ENCODE measurements at places on chromosomes 3 and 15. TPM values are rescaled to one million over a fixed set of nuclear protein-coding genes. Genes with fewer than 3 reads are reported as not detected.

DNA sequence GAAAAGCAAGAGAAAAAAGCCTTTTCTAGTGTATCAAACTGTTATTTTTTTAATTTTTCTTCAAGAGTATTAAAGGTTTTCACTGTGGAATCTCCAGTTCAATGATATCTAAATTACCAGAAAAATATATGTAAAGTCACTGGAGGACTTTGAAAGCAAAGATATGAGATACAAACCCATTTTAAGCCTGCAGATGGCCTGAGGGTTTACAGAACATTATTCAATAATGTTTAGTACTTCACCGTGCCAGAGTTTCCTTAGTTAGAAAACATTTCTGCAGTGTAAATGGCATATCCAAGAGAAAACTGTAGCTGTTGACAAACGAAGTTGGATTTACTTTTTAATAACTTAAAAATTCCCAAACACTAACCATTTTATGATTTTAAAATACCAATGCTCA is 529.4 kb upstream of the AGTR1 start:
- no peak for DNase-seq

- DNase-seq: no peak
Observed at GRCh38 chr3:99315896-99316295, 322.5 kb upstream of the COL8A1 start.

DNA sequence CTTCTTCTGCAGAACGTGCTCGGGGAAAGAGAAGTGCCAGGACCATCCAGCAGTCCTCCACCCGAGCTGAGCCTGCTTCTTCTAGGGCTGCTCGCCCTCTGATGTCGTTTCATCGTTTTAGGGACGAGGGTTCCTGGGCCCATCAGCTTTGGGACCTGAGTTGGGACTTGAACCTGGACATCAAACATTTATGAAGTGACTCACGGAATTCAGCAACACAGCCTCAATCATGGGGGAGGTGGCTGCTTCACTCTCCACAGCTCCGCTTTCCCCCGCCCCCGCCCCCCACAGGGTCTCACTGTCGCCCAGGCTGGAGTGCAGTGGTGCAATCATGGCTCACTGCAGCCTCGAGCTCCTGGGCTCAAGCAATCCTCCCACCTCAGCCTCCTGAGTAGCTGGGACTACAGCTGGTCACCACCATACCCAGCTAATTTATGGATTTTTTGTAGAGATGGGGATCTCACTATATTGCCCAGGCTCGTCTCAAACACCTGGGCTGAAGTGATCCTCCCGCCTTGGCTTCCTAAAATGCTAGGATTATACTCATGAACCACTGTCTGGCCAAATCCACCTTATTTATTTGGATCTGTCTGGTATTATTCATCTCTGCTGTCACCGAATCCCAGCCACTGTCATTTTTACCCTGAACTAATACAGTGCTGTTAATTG is 725 bp upstream of the SCAMP2 start:
- no peak for DNase-seq

The NAA50 gene
- 208 TPM for total RNA-seq

GRCh38 chr3:25472731-25473130 is 44.7 kb downstream of the RARB start:
- DNase-seq: no peak

DNA sequence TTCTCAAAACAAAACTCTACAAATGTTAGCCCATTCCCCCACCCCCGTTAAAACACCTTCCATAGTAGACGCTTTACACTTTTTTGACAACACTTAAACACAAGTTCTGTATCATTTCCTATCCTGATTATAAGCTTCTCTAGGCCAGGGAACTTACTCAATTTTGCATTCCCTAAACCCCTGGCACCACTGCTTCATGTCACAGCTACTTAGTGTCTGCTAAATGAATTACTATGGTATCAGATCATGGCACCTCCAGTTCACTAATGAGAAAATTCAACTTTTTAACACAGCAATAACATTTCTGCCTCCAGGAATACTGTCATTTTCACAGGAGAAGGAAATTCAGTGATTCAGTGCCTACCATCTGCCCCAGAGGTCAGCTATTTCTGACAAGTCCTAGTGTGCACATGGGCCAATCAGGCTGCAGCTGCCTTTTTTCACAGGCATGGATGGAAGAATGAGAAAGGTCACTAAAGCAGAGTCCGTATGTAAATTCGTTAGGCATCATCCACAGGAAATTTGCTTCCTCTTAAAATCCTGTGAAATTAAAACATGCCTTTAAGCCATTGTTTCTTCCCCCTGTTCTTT is 18.5 kb downstream of the SFMBT1 start:
- no peak for DNase-seq

The AP3B2 gene
- total RNA-seq: 0.95 TPM

GRCh38 chr15:63312286-63312685 is 34.9 kb downstream of the APH1B start:
- no peak for DNase-seq

The KIF7 gene
- 6.5 TPM for total RNA-seq

DNA sequence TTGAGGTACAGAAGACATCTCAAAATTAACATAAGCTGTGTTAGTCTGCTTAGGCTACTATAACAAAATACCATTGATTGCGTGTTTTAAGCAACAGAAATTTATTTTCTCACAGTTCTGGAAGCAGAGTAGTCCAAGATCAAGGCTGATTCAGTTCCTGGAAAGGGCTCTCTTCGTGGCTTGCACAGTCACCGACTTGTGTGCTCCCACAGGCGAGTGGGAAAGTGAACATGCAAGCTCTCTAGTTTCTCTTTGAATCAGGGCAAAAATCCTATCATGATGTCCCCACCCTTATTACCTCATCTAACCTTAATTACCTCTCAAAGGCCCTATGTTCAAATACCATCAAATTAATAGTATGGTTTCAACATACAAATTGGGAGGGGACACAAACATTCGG is 505.9 kb downstream of the ZIC1 start:
- no peak for DNase-seq

DNA sequence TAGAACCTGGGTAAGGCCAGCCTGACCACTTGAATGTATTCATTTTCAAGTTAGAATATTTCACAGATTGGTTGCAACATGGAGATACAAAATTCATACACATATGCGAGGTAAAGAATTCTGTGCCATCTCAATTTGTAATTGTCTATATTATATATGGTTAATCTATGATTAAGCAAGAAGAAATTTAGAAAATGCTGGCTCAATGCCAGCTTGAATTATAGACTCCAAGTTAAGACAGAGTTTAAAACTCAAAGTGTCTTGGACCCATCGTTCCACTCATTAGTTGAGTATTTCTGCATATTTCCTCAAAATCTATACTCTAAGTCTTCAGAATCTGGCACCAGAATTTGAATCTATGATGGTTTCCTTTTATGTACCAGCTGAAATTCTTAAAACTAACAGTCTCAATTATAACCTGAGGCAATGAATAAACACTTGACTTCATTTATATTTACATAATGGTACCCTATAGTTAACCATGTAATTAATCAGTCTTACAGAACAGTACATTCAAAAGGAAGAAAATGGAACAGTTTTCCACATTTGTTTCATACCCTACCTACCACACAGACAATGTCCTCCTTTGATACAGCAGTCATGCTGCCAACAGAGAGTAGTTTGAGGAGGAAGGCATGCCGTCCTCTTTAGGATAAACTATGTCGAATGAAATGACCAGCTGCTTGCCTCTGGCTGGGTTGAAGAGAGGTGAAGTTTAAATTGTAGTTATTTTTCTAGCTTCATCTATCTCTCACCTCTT is 95.7 kb downstream of the CD47 start:
- no peak for DNase-seq

The C2CD4A gene
- total RNA-seq: 0.15 TPM

DNA sequence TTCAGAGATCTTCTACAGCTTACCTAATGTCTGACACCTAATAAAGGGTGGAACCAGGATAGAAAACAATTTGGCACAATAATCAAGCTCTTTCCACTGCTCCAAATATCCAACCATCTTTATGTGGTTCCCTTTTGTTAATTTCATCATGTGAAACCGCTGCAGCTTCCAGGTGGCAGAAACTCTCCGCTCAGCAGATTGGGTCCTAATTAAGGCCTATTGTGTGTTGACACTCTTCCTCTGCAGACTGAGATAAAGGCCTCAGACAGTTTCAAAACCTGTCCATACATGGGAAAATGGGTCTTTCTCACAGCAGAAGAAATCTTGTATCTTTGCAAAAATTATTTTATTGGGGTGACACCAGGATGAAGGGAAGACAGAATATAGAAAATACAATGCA is 1002.4 kb upstream of the SEMA6D start:
- no peak for DNase-seq

The RYK gene
- total RNA-seq: 82.7 TPM

DNA sequence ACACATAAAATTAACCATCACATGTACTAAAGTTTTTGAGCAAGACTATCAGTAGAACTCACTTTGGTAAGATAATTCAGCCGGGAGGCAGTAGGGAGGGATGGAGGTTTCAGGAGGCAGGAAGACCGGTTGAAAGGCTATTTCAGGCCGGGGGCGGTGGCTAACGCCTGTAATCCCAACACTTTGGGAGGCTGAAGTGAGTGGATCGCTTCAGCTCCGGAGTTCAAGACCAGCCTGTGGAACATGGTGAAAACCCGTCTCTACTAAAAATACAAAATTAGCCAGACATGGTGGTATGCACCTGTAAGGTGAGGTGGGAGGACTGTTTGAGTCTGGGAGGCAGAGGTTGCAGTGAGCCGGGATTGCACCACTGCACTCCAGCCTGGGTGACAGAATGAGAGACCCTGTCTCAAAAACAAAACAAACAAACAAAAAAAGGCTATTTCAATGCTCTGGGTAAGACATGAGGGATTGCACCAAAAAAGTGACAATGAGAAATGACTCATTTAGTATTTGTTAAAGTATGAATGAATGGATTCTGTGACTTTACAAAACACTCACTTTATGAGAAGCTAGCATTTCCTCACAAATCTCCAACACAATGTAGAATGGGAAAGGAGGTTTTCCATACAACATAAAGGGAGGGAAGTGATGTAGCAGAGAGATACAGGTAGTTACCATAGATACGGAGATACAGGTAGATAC is 43.9 kb downstream of the SH3BP5 start:
- DNase-seq: no peak

The CCDC54 gene
- total RNA-seq: not detected

DNA sequence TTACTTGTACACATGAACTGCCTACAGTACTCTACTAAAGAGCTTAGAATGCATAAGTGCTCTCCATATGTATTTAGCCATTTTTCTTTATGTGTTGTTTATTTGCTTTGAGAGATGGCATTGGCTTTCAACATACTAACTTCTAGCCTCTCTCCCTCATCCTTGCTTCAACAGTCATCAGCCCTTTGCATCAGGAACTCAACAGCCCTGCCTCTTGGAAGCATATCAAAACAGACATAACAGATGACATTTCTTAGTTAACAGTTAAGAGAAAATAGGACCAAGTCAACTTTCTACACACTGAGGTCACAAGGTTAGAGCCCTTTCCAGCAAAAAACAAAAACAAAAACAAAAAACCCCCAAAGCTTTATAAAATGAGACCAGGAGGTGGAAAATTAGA is 145.6 kb downstream of the TCF12 start:
- DNase-seq: no peak

- no peak for DNase-seq
Observed at GRCh38 chr15:58870451-58870850, 63.0 kb downstream of the SLTM start.

DNA sequence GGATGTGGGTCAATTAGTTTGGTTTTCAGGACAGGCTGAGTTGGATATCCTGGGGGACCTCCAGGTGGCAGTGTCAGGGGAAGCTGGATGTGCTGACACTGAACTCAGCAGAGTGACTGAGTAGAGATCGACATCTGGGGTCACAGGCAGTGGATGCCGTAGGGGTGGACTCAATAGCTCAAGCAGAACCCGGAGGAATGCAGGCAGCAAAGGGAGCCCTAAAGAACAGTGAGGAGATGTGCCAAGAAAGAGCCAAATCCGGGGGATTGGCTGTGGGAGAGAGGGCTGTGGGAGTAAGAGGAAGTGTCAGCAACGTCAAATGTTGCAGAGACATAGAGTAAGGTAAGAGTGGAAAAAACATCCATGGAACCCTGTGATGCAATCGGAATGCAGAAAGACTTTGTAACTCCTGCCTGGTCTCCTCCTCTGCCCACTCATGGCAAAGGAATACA is 11.6 kb downstream of the CCR5AS start:
- DNase-seq: no peak

GRCh38 chr15:43525131-43525530 is 7.7 kb downstream of the MAP1A start:
- no peak for DNase-seq

DNA sequence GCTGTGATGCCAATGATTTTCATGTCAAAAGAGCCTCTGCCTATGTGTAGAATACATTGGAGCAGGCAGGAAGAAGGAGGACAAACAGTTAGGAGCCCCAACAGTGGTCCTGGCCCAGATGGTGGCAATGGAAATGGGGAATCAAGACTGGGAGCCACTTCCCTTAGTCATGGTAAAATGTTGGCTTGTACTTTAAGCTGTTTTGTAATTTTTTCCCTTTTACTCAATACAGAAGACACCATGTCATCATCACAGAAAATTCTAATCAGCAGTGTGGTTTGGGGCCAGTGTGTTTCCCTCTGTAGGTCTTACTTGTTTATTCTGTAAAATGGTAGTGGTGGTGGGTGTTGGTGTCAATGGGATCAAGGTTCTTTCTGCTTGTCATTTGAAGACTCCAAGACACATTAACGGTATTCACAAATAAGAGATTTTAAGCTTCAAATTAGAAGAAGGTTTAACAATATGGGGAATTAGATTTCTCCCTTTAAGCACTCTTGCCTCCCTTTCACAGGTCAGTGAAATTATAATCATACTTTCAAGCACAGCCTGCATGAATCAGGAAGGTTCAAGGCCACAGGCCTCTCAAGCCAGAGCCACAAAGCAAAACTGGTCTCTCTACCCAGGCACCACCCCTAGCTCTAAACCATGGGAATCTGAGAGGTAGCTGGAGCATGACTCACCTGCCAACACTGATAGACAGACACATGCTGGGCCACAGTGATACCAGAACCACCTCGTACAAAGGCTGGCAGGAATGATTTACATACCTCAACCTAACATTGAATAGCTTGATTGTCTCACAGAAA is 24.9 kb downstream of the SIAH2 start:
- no peak for DNase-seq

The ZNF35 gene
- total RNA-seq: 9.3 TPM

DNA sequence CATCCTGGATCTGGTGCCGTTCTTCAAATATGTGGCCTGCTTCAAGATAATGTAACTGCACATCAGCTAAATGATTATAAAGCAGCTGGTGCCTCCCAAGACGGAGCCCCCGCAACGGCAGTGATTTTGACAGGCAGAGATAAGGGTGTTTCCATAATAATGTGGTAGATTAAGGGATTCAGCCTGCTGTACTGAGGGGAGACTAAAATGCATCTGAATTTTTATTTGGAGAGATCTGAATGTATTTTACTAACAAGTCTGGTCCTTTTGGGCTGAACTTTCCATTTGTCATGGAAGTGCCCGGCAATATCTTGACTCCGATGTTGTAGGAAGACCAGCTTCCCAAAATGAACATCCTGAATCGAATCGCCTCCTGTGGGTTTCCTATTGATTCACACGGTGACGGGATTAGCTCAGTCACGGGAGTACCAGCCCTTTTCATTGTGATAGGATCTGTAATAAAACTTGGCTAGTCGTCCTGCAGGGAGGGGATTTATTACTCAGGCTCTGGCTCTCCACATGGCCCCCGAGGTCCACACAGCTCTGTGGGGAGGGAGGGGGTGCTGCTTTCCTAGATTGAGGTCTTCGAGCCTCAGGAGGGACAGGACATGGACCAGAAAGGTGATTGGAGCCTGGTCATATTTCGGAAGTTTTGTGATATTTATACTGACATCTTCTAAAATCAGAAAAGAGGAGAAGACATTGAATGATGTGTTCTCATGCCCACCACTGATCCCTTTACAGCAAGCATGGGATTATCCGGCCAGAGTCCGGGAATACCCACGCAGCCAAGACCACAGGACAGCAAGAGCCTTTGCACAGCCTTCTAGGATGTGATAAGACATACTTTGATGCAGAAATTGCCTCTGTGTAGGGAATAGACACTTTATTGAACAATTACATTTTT is 2.5 kb upstream of the PCSK6 start:
- DNase-seq: no peak

All from Panc1 (cell line).